ENCODE measurements at places on chromosomes 6 and 20. TPM values are rescaled to one million over a fixed set of nuclear protein-coding genes. Genes with fewer than 3 reads are reported as not detected.

FITM2 gene
- total RNA-seq: 8.7 TPM

CPNE5 gene
- total RNA-seq: under 0.01 TPM

TMC2 gene
- total RNA-seq: not detected

PEX7 gene
- 15.0 TPM for total RNA-seq

AHCY gene
- total RNA-seq: 115 TPM

PRL gene
- not detected for total RNA-seq

RARS2 gene
- total RNA-seq: 39.5 TPM

SLC22A23 gene
- 18.1 TPM for total RNA-seq

ZFP64 gene
- 22.4 TPM for total RNA-seq

TRIM39 gene
- 13.9 TPM for total RNA-seq

FAXC gene
- total RNA-seq: 1.2 TPM

SEL1L2 gene
- not detected for total RNA-seq

MBOAT1 gene
- total RNA-seq: 11.6 TPM

HLA-DQB2 gene
- total RNA-seq: not detected

ABHD16B gene
- not detected for total RNA-seq

LAMA5 gene
- total RNA-seq: 68.2 TPM

ENPP5 gene
- total RNA-seq: 0.55 TPM

SH3BGRL2 gene
- total RNA-seq: 6.7 TPM

RCAN2 gene
- total RNA-seq: 1.5 TPM

GNAS-AS1 gene
- 0.87 TPM for total RNA-seq

SCUBE3 gene
- 58.5 TPM for total RNA-seq

RBPJL gene
- not detected for total RNA-seq

CAGE1 gene
- total RNA-seq: 0.11 TPM

ADAM33 gene
- total RNA-seq: 57.5 TPM

ARMC2 gene
- total RNA-seq: 1.7 TPM

NELFCD gene
- total RNA-seq: 72.0 TPM

YTHDF1 gene
- 16.5 TPM for total RNA-seq

ZSCAN12 gene
- 9.3 TPM for total RNA-seq

PI3 gene
- not detected for total RNA-seq

LPIN3 gene
- 5.5 TPM for total RNA-seq

NMBR gene
- total RNA-seq: 0.11 TPM

PTK6 gene
- total RNA-seq: 0.11 TPM

UBE3D gene
- 7.1 TPM for total RNA-seq

CSE1L gene
- 178 TPM for total RNA-seq

EDN3 gene
- total RNA-seq: not detected

CRIP3 gene
- not detected for total RNA-seq

SLC17A4 gene
- total RNA-seq: not detected

C20orf204 gene
- 1.2 TPM for total RNA-seq

SLX4IP gene
- 4.7 TPM for total RNA-seq

FAM229B gene
- 23.1 TPM for total RNA-seq

CCDC28A gene
- 17.9 TPM for total RNA-seq

NXT1 gene
- total RNA-seq: 39.4 TPM

RNF144B gene
- 0.62 TPM for total RNA-seq

DNAJC5 gene
- 55.2 TPM for total RNA-seq

POPDC3 gene
- 23.6 TPM for total RNA-seq

APOM gene
- 1.2 TPM for total RNA-seq

UNC5CL gene
- 0.12 TPM for total RNA-seq

THBD gene
- 18.5 TPM for total RNA-seq

PLEKHG1 gene
- 1.3 TPM for total RNA-seq

PSORS1C1 gene
- 1.00 TPM for total RNA-seq

SERPINB1 gene
- total RNA-seq: 2.5 TPM

SOX18 gene
- total RNA-seq: 0.12 TPM

MEP1A gene
- not detected for total RNA-seq

MLIP gene
- not detected for total RNA-seq

PI16 gene
- 0.75 TPM for total RNA-seq

DEFB132 gene
- total RNA-seq: not detected

Data from uterine smooth muscle cell (primary cell).